H4 (cell line): ENCODE measurements at places on chromosomes 13 and 19. TPM values are rescaled to one million over a fixed set of nuclear protein-coding genes. Genes with fewer than 3 reads are reported as not detected.

DNA sequence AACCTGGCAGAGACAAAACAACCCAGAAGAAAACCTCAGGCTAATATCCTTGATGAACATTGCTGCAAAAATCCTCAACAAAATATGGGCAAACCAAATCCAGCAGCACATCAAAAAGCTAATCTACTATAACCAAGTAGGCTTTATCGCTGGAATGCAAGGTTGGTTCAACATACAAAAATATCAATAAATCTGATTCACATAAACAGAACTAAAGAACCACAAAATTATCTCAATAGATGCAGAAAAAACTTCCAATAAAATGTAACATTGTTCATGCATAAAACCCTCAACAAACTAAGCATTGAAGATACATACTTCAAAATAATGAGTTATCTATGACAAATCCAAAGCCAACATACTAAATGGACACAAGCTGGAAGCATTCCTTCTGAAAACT is 8.8 kb downstream of the ZNF724 start:
- no peak for DNase-seq

DNA sequence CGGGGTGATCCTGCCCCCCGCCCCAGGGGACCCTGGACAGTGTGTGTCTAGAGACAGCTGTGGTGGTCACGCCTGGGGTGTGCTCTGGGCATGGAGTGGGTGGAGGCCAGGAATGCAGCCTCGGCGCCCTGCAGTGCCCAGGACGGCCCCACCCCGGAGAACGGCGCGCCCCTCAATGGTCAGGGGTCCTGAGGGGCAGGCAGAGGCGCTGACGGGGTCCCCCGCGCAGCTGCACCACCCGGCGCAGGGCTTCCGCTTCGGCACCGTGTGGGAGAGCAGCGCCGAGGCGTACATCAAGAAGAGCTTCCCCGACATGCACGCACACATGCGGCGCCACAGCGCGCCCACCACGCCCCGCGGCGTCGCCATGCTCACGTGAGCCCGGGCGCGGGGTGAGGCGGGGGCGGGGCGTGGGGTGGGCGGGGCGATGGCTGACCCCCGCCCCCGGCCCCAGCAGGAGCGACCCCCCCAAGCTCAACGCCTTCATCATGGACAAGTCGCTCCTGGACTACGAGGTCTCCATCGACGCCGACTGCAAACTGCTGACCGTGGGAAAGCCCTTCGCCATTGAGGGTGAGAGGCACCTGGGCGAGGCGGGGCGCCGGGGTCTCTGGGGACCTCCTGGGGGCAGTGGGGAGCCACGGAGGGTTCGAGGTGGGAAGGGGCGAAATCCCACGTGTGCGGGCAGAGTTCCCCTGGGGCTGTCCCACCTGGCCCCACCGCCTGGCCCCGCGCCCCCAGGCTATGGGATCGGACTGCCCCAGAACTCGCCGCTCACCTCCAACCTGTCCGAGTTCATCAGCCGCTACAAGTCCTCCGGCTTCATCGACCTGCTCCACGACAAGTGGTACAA is 7.4 kb downstream of the GRIN3B start:
- no peak for DNase-seq

DNA sequence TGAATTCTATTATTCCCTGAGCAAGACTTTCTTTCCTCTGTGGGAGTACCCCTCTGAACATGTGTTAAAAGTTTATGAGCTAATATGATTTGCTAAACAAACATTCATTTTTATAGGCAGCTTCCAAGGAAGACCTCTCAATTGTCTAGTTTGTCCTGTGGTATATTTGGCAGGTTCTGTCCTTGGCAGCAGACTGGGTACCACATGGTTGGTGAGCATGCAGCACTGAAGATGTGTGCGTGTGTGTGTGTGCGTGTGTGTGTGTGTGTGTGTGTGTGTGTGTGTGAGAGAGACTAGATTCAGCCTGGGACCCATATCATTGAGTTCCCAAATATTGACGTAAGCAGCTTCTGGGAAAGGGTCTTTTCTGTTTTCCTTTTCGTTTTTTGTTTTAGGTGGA is 24.0 kb downstream of the FGF9 start:
- DNase-seq, result no peak

- DNase-seq, result no peak
Measured at GRCh38 chr19:42172261-42172660, 40.0 kb upstream of the POU2F2 start.

- DNase-seq, result no peak
Measured at GRCh38 chr13:49464085-49464484, 20.0 kb downstream of the SETDB2 start.

GRCh38 chr13:61795580-61795979 is 379.9 kb upstream of the PCDH20 start:
- DNase-seq, result no peak

DNA sequence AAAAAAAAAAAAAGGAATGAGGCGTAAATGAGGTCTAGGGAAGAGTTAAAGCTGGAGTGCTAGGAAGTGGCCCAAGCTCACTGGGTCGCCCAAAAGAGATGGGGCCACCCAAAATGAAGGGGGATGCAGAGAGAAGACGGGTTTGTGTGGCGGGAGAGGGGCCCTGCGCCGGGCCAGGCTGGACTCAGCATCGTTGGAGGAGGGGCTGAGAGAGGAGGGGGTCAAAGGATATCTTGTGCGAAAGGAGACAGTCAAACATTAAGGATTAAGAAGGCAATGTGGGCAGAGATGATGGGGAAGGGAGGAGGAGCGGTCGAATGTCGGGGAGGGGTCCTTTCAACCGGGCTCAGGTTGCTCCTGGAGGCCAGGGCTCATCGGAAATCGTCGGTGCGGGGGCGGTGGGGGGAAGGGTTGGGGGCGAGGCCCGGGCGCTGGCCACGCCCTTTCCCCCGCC is 825 bp upstream of the CARM1 start:
- no peak for DNase-seq

DNA sequence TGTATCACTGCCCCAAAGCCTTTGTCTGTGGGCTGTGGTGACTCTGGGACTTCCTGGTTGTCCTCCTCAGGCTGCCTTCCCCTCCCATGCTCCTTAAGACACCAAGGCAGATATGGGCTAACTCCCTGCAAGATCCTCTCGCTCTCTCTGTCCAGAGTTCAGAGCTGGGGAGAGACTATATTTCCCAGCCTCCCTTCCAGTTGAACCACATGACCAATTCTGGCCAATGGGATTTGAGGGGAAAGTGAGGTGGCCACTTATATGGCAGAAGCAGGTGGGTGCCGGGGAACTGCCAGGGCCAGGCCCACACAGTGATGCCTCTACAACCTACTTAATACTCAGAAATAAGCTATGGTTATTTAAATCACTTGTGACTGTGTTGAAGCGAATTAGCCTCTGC is 16.2 kb upstream of the ANGPTL8 start:
- no peak for DNase-seq

DNA sequence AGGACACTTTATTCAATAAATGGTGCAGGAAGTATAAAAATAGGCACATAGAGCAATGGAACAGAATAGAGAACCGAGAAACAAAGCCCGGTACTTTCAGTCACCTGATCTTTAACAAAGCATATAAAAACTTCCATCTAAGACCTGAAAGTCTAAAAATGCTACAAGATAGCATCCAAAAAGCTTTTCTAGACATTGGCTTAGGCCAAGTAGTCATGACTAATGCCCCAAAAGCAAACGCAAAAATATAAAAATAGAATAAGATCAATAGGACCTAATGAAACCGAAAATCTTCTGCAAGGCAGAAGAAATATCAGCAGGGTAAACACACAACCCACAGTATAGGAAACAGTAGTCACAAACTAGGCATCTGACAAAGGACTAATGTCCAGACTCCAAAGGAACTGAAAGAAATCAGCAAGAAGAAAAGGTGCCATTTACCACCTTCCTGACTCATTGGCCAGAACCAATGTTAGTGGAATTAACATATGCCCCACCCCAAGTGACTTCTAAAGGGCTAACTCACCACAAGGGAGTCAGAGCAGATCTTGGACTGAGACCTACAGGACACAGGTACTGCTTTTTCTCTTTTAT is 40.8 kb upstream of the CEACAM21 start:
- DNase-seq, result no peak

DNA sequence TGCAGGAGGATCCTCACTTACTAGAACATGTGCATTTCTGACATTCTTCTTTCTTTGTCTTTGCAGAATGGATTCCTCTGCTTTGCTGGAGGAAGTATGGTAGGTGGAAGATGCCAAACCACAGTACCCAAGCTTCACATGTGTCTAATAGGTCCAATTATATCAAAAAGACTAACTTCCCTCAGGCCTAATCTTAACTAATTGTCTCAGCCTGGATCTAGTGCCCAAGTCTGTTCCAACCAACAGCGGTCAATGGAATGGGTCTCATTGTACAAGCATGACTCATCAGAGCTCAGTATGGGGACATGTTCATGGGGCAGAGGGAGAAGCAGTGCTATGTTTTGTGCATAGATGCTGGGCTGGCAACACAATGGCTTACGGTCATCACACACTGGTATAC is 81.6 kb upstream of the CSNK1A1L start:
- peak; percentile 14 for DNase-seq

DNA sequence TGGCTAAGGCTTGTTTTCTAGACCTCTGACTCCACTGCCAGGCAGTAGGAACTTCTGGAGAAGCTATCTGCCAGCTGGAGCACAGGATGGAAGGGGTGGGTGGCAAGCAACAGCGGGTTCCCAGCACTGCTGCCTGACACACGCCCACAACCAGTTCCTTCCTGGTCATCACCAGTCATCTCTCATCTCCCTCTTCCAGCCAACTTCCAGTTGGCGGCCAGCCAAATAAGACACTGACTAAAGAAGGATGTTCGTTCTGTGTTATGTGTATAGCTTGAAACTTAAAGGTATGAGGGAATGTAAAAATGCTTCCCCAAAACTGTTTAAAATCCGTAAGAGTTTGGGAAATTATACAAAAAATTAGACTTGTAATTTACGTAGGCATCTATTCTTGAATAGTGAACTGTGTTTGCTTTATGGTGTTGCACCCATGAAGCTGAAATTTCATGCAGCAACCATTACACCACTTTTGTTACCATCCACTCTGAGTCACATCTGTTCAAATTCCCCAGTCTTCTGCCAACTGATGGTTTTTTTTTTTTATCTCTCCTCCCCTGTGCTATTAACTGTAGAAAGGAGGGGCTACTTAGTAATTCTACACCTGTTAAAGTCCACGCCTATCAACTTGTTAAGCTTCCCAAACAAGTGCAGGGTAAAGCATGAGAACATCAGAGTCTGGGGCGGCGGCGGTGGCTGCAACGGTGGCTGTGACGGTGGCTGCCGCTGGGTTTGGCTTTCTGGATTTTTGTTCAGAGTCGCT is 86.2 kb upstream of the FRY start:
- peak; percentile 16 for DNase-seq

DNA sequence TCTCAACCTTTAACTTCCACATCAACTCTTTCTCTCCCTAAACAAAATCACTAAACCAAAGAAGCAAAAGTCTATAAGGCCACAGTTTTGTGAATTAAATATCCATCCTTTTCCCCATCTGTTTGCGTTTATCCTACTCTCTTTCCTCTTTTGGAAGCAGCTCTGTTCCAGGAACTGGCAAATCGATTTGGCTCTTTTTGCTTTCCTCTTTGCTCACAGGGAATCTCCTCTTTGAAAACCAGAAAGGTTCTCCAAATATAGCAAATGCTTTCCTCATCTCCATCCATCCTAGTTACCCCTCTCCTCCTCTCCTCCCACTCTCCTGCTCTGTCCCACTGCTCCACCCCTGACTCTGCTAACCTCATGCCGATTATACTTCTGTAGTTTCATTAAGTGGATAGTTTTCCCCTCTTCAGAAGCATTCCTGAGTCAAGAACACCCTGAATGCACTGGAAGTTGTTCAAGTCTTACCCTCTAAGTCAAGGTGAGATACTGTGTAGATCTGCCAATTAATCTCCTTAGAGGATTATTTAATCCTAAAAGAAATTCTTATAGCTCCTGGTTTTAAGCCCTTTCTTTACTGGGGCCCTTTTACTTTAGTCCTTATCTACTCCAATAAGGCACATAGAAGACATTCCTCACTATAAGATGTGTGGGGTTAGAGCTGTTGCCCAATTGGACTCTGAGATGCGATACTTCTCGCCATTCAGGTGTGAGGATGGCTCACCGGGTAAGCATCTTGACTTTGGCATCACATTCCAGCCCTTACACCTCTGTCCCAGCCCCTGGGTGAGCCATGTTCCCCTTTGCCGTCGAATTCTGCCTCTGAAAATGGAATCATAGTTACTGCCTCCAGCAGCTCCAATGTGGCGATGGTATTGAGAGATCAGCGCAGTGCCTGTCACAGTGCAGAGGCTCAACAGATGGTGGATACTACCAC is 67.6 kb downstream of the COL4A2 start:
- DNase-seq, result no peak

DNA sequence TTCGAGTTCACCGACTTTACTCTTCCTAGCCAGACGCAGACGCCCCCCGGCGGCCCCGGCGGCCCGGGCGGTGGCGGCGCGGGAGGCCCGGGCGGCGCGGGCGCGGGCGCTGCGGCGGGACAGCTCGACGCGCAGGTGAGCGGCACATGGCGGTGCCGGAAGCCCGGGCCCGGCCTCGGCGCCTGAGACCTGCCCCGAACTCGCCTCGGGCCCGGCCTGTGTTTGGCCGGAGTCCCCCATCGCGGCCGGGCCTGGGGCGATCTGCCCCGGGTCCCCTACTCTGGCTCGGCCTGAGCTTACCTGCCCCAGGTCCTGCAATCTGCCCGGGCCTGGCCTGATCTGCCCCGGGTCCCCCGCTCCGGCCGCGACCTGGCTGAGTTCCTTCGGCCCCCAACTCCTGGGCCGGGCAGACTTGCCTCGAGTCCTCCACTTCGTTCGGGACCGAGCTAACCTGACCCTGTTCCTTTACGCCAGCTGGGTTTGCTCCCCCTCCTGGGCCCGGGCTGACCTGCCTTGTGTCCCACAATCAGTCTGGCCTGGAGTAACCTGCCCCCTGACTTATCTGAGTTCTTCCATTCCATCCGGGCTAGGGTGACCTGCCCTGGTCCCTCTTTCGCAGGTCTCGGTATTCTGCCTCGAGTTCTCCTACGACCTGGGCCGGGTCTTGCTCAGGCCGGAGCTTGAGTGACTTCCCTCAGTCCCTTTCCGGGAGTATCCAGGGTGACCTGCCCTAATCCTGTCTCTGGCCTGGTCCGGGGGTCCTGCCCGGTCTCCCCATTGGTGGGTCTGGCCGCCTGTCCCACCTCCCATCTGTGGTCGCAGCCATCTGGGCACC is 764 bp downstream of the UPF1 start:
- DNase-seq, result no peak

The ZNF568 gene
- 3.0 and 4.6 TPM in 2 replicates for total RNA-seq

The SLC6A16 gene
- 0.16 and 0.85 TPM in 2 replicates for total RNA-seq

The TYROBP gene
- total RNA-seq, result not detected in 2 replicates

The TEX101 gene
- not detected in 2 replicates for total RNA-seq

The NLRP9 gene
- total RNA-seq, result not detected in 2 replicates

The MEF2B gene
- total RNA-seq, result 0.27 TPM in 1 of 2 replicates, not detected in the other

The FCGBP gene
- total RNA-seq, result 0.64 and 0.99 TPM in 2 replicates

The NRTN gene
- 0.06 and 0.23 TPM in 2 replicates for total RNA-seq

The ZNF534 gene
- not detected in 2 replicates for total RNA-seq

The ADPRHL1 gene
- 0.23 and 1.3 TPM in 2 replicates for total RNA-seq

The FFAR3 gene
- total RNA-seq, result 0.21 TPM in 1 of 2 replicates, not detected in the other

The ZNF480 gene
- 24.3 and 37.6 TPM in 2 replicates for total RNA-seq

The LRCH1 gene
- 2.1 and 3.1 TPM in 2 replicates for total RNA-seq
